ENCODE measurements at places on chromosomes 6 and 20.

- DNase-seq = no peak
Observed at GRCh38 chr6:145489583-145489982, 245.7 kb downstream of the EPM2A start.

DNA sequence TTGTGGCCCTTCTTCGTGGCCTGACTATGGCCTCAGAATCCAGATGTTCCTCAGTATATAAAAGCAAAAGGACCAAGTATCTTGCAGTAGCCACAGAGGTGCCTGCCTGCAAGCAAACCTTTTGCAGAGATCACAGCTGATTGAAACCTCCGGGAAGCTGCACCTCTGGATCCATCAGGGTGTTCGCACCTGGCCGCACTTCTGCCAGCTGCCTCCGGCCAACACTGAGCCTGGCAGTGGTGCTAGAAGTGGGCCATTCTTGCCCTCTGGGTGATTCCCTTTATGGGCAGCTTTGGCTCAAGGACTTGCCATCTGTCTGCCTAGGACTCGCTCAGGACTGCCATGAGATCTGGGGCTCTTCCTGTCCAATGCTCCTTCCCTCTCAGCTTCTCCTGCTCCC is 214.6 kb upstream of the ECI2 start:
- DNase-seq = no peak

- DNase-seq = no peak
Observed at GRCh38 chr6:48377115-48377514, 266.1 kb upstream of the PTCHD4 start.

DNA sequence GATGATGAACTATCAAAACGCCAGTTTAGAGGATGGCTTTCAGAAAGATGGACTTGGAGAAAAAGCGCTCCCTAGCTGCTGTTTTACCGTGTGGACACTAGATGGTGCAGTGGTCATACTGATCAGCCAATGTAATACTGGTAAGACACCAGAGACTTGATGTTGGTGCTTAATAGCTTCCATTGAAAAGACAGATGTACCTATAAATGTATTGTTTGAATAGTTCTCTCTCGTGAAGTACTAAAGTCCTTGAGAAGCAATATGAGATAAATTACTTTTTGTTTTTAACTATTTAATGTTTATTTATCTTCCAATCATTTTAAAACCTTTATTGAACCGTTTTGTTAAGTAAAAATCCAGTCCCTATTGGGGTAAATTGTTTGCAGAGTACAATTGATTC is 63.9 kb upstream of the FUCA2 start:
- DNase-seq = peak; percentile 40

DNA sequence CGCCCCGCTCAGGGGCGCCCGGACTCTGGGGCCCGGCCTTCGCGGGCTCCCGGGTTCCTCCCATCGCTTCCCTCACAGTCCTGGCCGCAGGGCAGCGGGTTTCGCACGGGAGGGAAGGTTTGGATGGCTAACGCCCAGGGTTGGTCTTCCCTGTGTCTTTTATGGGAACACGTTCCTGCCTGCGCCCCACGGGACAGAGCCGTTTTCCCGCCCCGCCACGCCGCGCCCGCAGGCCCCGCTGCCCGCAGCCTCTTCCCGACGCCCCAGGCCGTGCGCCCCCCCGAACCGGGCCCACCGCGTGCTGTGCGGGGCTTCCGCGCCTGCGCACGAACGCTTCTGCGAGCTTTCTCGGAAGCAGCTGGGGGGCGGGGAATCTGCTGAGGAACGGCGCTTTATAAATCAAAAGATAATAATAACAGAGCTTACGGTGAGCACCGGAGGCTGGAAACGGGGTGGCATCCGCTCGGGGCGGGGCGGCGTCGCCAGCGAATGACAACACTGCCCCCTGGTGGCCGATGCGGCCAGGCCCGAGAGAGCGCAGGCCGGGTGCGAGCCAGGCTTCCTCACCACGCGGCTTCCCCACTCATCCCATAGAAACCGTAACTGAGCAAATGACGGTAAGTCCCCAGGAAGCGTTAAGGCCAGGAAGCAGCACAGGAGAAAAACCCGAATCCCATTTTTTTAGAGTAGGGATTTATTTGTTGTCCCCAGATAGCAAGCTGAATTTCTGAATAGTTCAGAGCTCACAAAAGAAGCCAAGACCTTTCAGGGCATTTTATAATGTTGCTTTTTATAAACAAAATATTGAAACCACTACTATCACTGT is 116.4 kb downstream of the MYLK4 start:
- peak; percentile 58 for DNase-seq

GRCh38 chr6:74964871-74965441 is 240.9 kb downstream of the COL12A1 start:
- no peak for DNase-seq

DNA sequence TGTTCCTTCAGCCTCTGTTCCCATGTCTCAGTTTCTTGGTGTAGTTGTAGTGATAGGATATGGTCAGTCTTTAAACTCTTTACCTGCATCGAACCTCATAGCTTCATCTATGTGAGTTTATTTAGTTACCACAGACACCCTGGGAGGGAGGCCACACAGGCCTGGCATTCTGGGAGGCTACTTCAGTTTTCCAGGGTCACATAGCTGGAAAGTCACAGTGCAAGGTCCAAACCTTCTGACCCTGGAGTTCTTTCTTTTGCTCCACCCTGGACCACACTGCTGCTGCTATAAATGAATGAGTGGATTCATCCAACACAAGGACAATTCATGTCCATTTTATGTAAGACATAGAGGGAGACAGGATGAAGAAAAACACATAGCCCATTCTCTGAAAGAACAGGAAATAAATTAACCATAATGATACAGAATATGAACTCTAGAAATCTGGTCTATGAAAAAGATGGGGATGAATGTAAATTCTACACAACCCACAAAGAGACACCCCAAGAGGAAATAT is 60.8 kb downstream of the LAMA4 start:
- DNase-seq = no peak

DNA sequence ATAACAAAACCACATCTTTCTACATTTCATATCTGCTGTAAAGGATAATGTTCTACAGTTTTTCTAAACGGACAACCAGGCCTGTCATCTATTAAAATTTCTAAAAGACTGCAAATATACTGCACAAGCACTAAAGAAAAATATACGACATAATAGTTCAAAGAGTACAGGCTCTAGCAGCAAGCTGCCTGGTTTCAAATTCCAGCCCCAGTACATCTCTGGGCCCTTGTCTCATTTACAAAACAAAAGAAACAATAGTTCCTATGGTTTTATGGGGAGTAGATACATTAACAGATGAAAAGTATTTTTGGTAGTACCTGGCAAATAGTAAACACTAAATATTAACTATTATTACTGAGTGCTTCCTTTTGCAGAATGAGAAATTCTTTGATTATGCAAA is 24.1 kb downstream of the DEK start:
- no peak for DNase-seq

- no peak for DNase-seq
Observed at GRCh38 chr20:34538671-34539123, 19.8 kb upstream of the MAP1LC3A start.

DNA sequence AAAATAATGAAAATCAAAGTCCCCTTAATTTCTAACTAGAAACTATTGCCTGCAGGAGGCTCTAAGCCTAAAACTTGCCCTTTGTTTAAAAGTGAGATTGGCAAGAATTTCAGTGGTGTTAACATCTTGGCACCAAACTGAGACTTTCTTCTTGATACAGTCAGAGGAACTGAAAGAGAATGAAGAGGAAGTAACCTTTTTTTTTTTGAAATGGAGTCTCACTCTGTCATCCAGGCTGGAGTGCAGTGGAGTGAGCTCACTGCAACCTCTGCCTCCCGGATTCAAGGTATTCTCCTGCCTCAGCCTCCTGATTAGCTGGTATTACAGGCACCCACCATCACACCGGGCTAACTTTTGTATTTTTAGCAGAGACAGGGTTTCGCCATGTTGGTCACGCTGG is 3.6 kb downstream of the DOP1A start:
- DNase-seq = no peak

GRCh38 chr20:40687384-40688128 is 1.5 kb downstream of the MAFB start:
- DNase-seq = no peak

- no peak for DNase-seq
Observed at GRCh38 chr6:107360476-107360875, 98.9 kb downstream of the PDSS2 start.

- DNase-seq = no peak
Observed at GRCh38 chr20:8798505-8798904, 270.4 kb upstream of the PLCB4 start.

- DNase-seq = no peak
Observed at GRCh38 chr6:131687022-131687421, 14.2 kb downstream of the OR2A4 start.

DNA sequence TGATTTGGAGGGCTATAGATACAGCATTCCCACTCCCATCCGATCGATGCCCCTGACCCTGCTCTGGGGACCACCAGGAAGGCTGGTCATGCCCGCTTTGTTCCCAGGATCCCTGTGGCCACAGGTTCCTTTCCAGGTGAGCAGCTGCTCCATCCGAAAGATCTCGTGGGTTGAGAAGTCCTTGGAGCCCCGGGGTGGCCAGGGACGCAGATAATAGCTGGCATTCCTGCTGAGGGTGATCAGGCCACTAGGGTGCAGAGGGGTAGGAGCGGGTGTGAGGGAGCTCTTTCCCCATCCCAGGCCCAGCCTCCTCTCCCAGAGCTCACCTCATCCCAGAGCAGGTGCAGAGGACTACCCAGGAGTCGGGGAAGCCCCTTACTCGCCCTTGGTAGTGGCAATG is 7.4 kb downstream of the ADAM33 start:
- no peak for DNase-seq

GRCh38 chr6:161917645-161918044 is 643.8 kb upstream of the AGPAT4 start:
- DNase-seq = no peak

- no peak for DNase-seq
Observed at GRCh38 chr6:13624871-13625288, 9.7 kb downstream of the NOL7 start.

DNA sequence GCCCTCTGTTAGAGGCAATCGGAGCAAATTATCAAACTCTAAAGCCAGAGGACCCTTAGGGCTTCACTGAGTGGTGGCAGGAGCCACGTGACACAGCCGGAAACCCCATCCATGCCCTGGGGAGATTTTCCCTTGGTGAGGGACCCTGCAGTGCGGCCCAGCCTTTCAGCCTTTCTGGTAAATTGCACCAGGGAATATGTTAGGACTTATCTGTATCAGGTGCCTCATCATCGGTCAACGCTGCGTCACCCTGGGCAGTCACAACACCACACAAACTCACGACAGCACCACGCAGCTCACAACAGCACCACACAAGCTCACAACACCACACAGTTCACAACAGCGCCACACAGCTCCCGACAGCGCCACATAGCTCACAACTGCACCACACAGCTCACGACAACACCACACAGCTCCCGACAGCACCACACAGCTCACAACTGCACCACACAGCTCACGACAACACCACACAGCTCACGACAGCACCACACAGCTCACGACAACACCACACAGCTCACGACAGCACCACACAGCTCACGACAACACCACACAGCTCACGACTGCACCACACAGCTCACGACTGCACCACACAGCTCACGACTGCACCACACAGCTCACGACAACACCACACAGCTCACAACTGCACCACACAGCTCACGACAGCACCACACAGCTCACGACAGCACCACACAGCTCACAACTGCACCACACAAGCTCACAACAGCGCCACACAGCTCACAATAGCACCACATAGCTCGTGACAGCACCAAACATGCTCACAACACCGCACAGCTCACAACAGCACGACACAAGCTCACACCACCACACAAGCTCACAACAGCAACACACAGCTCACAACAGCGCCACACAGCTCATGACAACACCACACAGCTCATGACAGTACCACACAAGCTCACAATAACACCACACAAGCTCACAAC is 199.0 kb downstream of the DLL1 start:
- DNase-seq = no peak

- no peak for DNase-seq
Observed at GRCh38 chr20:59784365-59784764, 149.1 kb downstream of the SYCP2 start.

- DNase-seq = no peak
Observed at GRCh38 chr6:161368514-161368913, 94.7 kb upstream of the AGPAT4 start.

Data from activated CD4-positive, CD25-positive, alpha-beta regulatory T cell treated with anti-CD3 and anti-CD28 coated beads, Interleukin-2, amount 50 U/mL, for 16 hours (primary cell).